Daoy (cell line): ENCODE measurements at places on chromosomes 11 and 22. TPM values are rescaled to one million over a fixed set of nuclear protein-coding genes. Genes with fewer than 3 reads are reported as not detected.

DNA sequence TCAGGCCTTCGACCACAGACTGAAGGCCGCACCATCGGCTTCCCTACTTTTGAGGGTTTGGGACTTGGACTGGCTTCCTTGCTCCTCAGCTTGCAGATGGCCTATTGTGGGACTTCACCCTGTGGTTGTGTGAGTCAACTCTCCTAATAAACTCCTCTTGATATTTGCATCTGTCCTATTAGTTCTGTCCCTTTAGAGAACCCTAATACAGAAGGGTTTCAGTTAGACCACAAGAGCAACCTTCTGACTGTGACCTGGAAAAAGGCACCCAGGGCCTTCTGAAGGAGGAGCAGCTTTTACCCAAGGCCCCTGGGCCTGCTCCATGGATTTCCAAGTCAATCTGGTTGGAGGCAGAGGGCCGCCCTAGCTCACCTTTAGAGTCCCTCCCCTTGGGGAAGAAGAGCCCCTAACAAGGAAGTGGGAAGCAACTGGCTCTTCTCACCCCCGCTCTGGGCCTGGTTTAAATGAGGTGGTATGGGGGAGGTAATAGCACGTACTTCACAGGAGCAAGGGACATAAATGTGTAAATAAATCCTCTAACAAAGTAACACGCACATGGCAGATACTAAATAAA lies 11.2 kb upstream of the CHST1 start:
- DNase-seq = no peak

DNA sequence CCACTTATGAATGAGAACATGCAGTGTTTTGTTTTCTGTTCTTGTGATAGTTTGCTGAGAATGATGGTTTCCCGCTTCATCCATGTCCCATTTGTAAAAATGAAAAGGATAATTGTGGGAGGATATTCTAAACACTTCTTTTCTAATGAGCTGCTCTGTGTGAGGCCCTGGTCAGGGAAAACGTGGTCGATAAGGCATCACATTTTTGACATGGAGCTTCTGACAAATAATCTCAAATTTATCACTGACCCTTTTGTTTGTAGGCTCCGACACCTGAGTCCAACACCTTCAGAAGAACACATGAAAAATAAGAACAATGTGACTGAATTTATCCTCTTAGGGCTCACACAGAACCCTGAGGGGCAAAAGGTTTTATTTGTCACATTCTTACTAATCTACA lies at the start of gene OR4A15:
Gene OR4A15 (plus strand): TSS at position 301 of the 400 bp plus-strand sequence. CDS start 0 bp downstream, at position 301.
- no peak for DNase-seq

GRCh38 chr22:24028533-24028932 lies 17.4 kb downstream of the CABIN1 start:
- no peak for DNase-seq

DNA sequence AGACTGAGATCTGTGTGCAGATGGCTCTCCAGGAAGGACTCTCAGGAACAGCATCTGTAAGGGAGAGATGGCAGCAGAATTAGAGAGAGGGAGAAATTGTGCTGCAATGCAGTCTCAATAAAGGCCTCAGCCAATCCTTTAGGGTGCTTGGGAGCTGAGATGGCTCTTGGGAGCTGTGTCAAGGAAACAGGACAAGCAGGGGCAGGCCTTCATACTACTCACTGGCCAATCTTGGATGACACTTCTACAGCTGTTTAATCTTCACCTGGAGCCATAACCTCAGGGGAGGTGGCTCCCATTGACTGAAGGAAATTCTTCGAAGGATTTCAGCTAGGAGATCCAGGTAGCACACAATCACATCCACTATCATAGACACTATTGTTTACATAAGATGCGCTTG lies 10.0 kb downstream of the OR5B21 start:
- no peak for DNase-seq

AGBL2 gene
- 0.42 and 1.3 TPM in 2 replicates for total RNA-seq

PAK1 gene
- total RNA-seq = 21.9 and 56.0 TPM in 2 replicates
